ENCODE measurements at places on chromosomes 12 and 14.

DNA sequence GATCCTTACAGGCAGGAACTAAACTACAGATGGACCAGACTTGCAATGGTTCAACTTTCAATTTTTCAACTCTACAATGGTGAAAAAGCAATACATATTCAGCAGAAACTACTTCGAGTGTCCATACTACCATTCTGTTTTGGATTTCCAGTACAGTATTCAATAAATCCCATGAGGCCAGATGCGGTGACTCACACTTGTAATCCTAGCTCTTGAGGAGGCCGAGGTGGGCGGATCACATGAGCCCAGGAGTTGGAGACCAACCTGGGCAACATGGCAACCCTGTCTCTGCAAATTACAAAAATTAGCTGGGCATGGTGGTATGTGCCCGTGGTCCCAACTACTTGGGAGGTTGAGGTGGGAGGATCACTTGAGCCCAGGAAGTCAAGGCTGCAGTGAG lies 336.1 kb downstream of the MED13L start:
- no peak for DNase-seq

DNA sequence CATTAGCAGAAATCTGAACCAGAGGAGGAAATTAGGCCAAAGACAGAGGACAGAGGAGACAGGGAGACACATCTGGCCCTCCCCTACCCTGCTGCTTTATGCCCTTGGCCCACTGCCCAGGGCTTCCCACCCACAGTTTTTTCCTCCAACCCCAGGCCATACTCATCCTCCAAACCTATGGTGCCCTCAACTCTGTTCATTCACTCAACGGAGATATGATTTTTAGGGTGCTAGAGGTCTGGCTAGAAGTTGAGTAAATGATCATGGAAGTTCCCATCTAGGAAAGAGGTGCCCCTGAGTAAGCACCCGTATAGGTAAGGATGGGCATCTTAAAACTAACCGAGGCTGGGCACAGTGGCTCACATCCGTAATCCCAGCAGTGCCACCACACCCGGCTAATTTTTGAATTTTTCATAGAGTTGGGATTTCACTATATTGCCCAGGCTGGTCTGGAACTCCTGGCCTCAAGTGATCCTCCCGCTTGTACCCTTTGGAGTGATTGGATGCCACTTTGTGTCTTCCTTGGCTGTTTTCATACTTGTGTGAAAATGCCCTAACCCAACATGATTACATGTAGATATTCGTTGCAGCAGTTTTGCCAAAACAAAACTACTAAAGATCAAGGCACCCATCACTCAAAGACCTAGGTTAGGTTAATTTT lies 4.4 kb downstream of the KRT18 start:
- DNase-seq = no peak

- DNase-seq = no peak
Observed at GRCh38 chr12:12247584-12247983, 19.3 kb downstream of the LRP6 start.

DNA sequence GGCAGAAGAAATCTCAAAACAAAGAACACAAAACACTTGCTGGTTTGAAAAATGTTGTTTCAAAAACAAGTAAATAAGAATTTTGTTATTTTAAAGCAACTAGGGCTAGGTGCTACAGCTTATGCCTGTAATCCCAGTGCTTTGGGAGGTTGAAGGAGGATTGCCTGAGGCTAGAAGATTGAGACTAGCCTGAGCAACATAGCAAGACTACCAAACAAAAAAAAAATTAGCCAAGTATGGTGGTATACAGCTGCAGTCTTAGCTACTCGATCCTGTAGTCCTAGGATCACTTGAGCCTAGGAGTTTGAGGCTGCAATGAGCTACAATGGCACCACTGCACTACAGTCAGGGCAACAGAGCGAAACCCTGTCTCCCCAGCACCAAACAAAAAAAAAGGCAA lies 32.6 kb upstream of the MTERF2 start:
- DNase-seq = no peak
